Pancreas (tissue), 10 donors: ENCODE measurements at places on chromosomes 2 and 18. TPM values are rescaled to one million over a fixed set of nuclear protein-coding genes. Genes with fewer than 3 reads are reported as not detected.

LRATD1 gene
- polyA plus RNA-seq: 3.0 TPM

GPBAR1 gene
- polyA plus RNA-seq: 2.3 TPM

NR4A2 gene
- 4.8 TPM for polyA plus RNA-seq

TTC31 gene
- polyA plus RNA-seq: 21.2 TPM

BCL2 gene
- 2.0 TPM for polyA plus RNA-seq

IL1R2 gene
- polyA plus RNA-seq: 0.70 TPM

ALPP gene
- polyA plus RNA-seq: not detected

UGP2 gene
- polyA plus RNA-seq: 47.9 TPM

IL36RN gene
- polyA plus RNA-seq: not detected

IFIH1 gene
- polyA plus RNA-seq: 8.5 TPM

PPP1R1C gene
- polyA plus RNA-seq: 1.9 TPM

HOXD9 gene
- 0.49 TPM for polyA plus RNA-seq

MYCN gene
- polyA plus RNA-seq: 0.75 TPM

EFHD1 gene
- polyA plus RNA-seq: 4.8 TPM

NHEJ1 gene
- polyA plus RNA-seq: 4.1 TPM

MEP1B gene
- not detected for polyA plus RNA-seq

PLCL1 gene
- 0.38 TPM for polyA plus RNA-seq

FBXO36 gene
- 0.84 TPM for polyA plus RNA-seq

VWC2L gene
- 0.12 TPM for polyA plus RNA-seq

TRMT61B gene
- 11.1 TPM for polyA plus RNA-seq

CD8B2 gene
- polyA plus RNA-seq: not detected

VIT gene
- 0.42 TPM for polyA plus RNA-seq

VWA3B gene
- polyA plus RNA-seq: 0.07 TPM

RSAD2 gene
- polyA plus RNA-seq: 0.95 TPM

TMEM17 gene
- polyA plus RNA-seq: 5.8 TPM

PDE11A gene
- polyA plus RNA-seq: 0.28 TPM

CETN1 gene
- polyA plus RNA-seq: not detected
